ENCODE measurements at places on chromosomes 12 and 14. TPM values are rescaled to one million over a fixed set of nuclear protein-coding genes. Genes with fewer than 3 reads are reported as not detected.

DNA sequence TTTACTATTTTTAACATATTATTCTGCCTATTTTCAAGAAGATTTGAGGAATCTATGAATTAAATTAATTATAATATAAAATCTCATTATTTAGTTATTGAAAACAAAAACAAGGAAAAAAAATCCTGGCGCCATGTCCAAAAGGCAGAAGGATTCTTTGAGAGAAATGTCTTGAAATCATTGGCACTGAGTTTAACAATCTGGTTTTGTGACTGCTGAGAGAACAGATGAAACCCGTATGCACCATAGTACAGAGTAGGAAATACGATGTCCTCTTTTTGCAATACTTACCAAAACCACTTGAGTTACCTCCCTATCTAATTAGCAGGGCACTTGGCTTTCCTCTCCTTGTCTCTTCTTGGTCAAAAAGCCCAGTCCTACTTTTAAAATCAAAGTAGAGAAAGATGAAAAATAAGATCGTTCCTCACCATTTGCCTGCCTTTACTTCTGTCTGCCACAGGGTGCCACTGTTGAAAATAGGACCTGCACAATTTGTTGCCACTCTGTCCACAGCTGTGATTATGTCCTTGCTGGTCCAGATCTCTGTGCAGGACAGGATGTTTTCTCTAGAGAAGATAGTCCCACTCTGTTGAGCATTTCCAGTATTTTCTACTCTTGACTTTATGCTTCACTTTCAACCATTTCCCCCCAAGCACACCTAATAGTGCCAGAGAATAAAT lies 179.7 kb downstream of the PDZRN4 start:
- no peak for DNase-seq

KICS2 gene
- total RNA-seq = 5.1 TPM

ZNF219 gene
- total RNA-seq = 53.9 TPM

KRT82 gene
- total RNA-seq = not detected
